ENCODE measurements at places on chromosomes 11 and 22. TPM values are rescaled to one million over a fixed set of nuclear protein-coding genes. Genes with fewer than 3 reads are reported as not detected.

DNA sequence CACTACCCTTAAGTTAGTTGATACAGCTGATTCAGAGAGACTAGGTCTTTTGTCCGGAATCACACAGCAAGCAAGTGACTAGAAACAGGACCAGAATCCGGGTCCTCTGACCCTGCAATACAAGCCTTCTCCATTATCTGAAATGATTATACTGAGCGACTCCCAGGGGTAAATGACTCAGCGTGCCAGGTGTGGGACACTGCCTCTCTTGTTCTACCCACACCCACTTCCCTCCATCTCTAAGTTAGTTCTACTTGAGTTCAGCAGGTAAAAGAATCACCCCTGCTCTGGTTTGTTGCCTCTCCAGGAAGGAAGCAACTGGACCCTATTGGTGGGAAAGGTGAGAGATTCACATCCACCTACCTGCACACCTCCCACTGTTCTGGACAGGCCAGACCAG is 156.9 kb downstream of the DBX1 start:
- no peak for DNase-seq

DNA sequence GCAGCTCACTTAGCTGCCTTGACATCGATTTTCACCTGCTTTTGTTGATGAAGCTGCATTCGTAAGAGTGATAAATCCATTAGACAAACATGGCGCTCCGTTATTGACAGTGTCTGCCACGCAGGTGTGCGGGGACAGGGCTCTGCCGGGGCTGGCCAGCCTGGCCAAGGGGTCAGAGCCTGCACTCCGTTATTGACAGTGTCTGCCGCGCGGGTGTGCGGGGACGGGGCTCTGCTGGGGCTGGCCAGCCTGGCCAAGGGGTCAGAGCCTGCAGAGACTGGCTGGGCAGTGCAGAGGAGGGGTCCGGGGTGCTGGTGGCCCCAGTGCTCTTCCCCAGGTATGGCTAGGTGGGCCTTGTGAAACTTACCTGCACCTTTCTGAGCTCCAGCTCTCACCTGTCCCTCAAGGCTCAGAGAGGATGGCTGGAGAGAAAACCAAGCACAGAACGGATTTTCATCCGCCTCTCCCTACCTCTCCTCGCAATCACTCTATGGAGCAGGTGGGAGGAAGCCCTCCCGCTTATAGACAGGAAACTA is 101.6 kb upstream of the B3GAT1 start:
- peak; percentile 34 for DNase-seq

GRCh38 chr22:50687829-50688228 is 15.2 kb downstream of the SHANK3 start:
- DNase-seq = no peak

- DNase-seq = peak; percentile 19
These were observed 33.7 kb downstream of the TSPAN18 start for GRCh38 chr11:44760477-44760872.

DNA sequence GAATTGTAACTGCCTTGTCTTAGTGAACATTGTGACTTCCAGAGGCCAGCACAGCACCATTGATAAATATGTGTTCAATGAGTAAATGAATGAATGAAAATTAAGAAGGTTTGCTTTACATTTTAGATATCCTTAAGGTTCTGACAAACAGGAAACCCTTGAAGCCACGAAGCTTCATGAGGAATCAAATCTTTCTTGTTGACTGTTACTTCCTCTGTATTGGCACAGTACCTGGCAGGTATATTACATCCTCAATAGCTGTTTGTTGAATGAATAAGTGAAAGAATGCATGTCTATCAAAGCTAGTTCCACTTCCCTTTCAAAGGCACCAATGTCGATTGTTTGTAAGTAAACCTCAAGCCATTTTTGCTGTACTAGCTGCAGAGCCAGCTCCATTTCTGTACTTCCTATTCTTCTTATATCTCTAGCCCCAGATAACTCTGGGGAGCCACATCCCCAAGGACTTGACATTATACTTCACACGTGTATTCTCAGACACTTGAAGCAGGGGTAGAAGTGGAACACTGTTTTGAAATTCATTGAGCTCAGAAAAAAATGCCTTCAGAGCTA is 140.3 kb upstream of the RAG2 start:
- DNase-seq = no peak

DNA sequence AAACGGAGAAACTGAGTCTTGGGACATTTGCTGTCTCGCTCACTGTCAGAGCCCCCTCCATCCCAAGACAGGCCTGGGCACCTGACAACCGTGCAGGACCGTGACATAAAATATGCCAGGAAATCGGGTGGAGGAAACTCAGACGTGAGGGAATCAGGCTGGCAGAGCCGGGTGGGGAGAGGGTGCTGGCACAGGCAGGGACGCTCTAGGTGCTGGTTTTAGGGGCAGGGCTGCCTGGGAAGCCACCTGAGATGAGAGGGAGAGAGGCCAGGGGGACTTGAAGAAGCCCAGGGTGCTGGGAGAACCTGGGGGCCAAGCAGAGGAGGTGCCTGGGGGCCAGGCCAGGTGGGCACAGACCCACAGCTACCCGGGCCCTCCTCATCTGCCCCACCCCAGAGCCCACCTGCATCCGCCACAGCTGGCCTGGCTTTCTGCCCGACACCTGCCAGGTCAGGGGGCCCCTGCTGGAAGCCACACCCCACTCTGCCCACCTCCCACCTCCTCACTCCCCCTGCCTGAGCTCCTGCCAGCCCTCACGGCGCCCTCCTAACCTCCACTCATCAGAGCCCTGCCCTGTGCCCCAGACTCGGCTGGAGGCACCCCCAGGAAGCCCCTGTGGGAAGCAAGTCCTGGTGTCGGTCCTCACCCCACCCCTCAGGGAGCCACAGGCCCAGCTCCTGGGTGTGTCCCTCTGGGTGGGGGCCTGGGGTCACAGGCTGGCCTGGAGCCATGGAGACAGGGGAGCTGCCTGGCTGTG is 27.3 kb upstream of the MUC5AC start:
- DNase-seq = no peak

TPBGL gene
- not detected for total RNA-seq
